ENCODE measurements at places on chromosomes 13 and 19. TPM values are rescaled to one million over a fixed set of nuclear protein-coding genes. Genes with fewer than 3 reads are reported as not detected.
A peak's percentile ranks its signal among the peaks of the same experiment; 100 is the strongest.

Gene SYCN
- total RNA-seq: not detected

Gene DENND1C
- total RNA-seq: not detected

- H3K4me1 ChIP-seq: no peaks in the 10 kb centered on the region
- no peak overlapping the region for H3K4me3 ChIP-seq
- no peaks in the 10 kb centered on the region for H3K36me3 ChIP-seq
- no peak overlapping the region for H3K27ac ChIP-seq
Observed at GRCh38 chr19:31555634-31556215, 206.5 kb upstream of the TSHZ3 start.

Gene MRPS31
- total RNA-seq: 15.3 TPM

DNA sequence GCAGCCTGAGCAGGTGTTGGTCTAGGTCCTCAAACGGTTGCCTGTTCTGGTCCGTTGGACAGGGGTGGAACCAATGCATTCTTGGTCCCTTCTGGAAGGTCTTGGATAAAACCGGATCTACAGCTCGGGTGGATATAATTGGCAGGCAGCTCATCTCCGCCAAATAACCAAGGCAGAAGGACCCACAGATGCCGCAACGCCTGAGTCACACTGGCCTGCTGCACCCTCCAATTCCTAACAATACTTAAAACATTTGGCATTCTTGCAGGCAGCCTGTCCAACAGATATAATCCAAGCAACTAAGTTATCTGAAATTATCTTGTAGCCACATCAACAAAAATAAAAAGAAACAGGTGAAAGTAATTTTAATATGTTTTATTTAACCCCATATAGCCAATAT, 59.0 kb upstream of the FGF14 start:
- no peaks in the 10 kb centered on the region for H3K36me3 ChIP-seq
- no peak overlapping the region for H3K4me3 ChIP-seq
- no peak for DNase-seq
- H3K27me3 ChIP-seq: no peaks in the 10 kb centered on the region
- H3K27ac ChIP-seq: no peak overlapping the region

DNA sequence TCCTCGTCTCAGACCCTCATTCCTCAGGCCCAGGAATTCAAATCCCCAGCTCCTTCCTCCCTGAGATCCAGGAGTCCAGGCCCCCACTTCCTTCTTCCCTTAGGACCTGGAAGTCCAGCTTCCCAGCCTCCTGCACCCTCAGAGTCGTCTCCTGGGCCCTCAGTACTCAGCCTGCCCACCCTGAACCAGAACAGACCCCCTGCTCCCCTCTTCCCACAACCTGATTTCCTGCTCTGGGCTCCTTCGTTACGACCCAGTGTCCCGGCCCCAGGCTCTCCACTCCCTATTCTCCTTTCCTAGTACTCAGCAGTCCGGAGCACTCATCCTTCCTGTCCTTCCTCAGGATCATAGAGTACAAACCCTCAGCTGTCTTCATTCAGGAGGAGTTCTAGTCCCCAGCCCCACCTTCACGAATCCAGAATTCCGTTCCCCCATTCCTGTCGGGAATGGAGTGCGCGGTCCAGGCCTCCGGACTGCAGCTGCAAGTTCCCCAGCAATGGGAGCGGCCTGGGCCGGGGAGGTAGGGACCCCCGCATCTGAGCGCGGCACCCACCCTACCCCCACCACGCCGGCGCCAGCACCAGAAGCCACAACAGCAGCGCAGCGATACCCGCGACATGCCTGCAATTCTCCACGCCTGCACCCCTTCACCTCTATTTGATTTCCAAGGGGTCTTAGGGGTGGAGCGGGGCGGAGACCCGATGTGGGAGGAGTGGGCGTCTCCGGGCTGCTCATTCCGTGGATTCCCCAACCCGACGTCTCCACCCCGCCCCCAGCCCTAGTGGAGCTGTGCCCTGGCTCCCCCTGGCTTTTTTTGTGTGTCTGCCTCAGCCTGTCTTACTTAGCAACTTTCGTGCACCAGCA, 12.7 kb downstream of the EGLN2 start:
- no peaks in the 10 kb centered on the region for H3K27me3 ChIP-seq
- H3K27ac ChIP-seq: peak overlapping the region; percentile 35
- H3K4me3 ChIP-seq: no peak overlapping the region
- peaks cover 8% of the 10 kb centered on the region for H3K4me1 ChIP-seq

- DNase-seq: peak; percentile 75
- no peak overlapping the region for H3K27ac ChIP-seq
- no peak overlapping the region for H3K4me3 ChIP-seq
- H3K4me1 ChIP-seq: peaks cover 4% of the 10 kb centered on the region
- H3K36me3 ChIP-seq: no peaks in the 10 kb centered on the region
- H3K27me3 ChIP-seq: peaks cover 17% of the 10 kb centered on the region
Observed at GRCh38 chr19:55172741-55173140, 6.3 kb upstream of the DNAAF3 start.

GRCh38 chr13:67048821-67049150, 181.3 kb downstream of the PCDH9 start:
- H3K36me3 ChIP-seq: no peaks in the 10 kb centered on the region
- H3K4me3 ChIP-seq: no peak overlapping the region
- H3K27ac ChIP-seq: peak overlapping the region; percentile 98
- peaks cover 4% of the 10 kb centered on the region for H3K4me1 ChIP-seq
- DNase-seq: peak; percentile 82

Gene NOSIP
- 118 TPM for total RNA-seq

DNA sequence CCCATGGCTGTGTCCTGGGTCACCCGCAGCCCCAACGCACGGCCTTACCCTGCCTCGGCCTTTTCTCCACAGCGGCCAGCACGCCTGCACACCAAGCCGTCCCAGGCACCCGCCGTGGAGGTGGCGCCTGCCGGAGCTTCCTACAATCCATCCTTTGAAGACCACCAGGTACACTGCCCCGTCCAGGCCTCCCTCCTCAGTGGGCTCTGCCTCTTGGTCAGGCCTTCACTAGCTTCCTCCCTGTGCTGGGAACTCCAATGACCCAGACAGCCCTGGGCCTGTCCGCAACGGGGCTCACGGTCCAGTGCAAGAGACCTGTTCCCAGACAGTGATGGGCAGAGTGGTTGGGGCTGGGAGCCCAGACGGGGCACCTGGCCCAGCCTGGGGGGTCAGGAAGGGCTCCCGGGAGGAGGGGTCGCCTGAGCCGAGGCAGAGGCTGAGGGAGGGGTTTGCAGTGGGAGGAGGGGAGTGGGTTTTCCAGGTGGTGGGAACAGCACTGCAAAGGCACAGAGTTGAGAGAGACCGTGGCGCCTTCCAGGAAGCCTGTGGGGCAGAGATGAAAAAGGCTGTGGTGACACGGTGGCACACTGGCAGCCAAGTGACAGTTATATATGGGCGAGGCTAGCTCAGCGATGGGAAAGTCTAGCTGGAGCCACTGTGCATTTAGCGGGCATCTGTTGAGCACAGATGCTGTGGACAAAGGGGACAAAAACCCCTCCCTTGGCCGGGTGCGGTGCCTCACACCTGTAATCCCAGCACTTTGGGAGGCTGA, 7.3 kb downstream of the NOP53 start:
- H3K4me1 ChIP-seq: no peaks in the 10 kb centered on the region
- no peak overlapping the region for H3K4me3 ChIP-seq
- DNase-seq: no peak
- peaks cover 78% of the 10 kb centered on the region for H3K36me3 ChIP-seq
- H3K27me3 ChIP-seq: no peaks in the 10 kb centered on the region

DNA sequence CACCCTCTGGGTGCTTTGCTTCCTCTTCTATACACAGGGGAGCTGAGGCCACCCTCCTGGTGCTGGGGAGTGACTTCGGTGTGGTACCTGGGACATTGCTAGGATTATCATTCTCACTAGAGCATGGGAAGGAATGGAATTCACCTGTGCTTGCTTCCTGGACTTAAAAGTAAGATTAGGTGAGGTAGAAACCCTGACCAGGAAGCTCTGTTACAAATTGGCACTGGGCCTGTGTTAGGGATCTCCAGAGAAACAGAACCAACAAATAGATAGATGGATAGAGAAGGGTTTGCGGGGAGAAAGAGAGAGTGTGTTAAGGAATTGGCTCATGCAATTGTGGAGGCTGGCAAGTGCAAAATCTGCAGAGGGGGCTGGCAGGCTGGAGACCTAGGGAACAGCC, 13.9 kb upstream of the SIAH3 start:
- peaks cover 3% of the 10 kb centered on the region for H3K27me3 ChIP-seq
- H3K4me1 ChIP-seq: no peaks in the 10 kb centered on the region
- H3K4me3 ChIP-seq: no peak overlapping the region
- H3K27ac ChIP-seq: no peak overlapping the region

GRCh38 chr13:94093652-94094315, 385.7 kb downstream of the DCT start:
- no peak overlapping the region for H3K4me3 ChIP-seq
- no peaks in the 10 kb centered on the region for H3K27me3 ChIP-seq
- H3K27ac ChIP-seq: no peak overlapping the region
- H3K36me3 ChIP-seq: no peaks in the 10 kb centered on the region
- 0 out of 2 replicates have a peak, but pooled peaks cover 2% of the 10 kb centered on the region for H3K4me1 ChIP-seq
- DNase-seq: peak; percentile 60

- no peaks in the 10 kb centered on the region for H3K27me3 ChIP-seq
- no peak overlapping the region for H3K27ac ChIP-seq
- H3K4me3 ChIP-seq: no peak overlapping the region
Observed at GRCh38 chr19:12689581-12690216, 1.9 kb downstream of the GNG14 start.

DNA sequence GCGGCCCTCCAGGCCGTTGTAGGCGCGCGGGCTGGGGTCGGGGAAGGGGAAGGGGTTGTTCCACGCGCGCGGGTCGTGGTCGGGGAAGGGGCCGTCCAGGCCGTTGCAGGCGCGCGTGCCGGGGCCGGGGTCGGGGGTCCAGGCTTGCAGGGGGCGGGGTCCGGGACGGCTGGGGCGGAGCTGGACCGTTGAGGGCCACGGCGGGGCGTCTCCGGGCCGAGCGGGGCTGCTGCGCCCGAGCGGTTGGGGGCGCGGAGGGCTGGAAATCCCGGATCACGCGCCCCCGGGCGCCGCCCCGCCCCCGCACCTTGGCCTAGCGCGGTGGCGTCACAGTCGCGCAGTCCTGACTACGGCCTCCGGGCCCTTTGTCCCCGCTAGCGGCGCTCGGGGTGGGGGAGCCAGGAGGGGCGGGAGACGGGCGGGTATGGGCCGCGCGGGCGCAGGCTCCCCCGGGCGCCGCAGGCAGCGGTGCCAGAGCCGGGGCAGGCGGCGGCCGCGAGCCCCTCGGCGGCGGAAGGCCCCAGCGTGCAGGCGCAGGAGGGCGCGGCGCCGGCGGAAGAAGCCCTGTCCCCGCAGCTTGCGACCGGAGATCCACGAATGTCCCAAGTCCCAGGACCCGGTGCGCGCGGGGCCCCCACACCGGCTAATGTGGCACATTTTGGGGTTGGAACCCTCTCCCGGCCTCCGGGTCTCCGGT, 665 bp downstream of the GPX4 start:
- peak overlapping the region; percentile 84 for H3K27ac ChIP-seq
- peak overlapping the region; percentile 85 for H3K4me3 ChIP-seq
- H3K4me1 ChIP-seq: peaks cover 10% of the 10 kb centered on the region
- DNase-seq: peak; percentile 69
- H3K36me3 ChIP-seq: peaks cover 38% of the 10 kb centered on the region

- no peaks in the 10 kb centered on the region for H3K36me3 ChIP-seq
- no peak for DNase-seq
- no peaks in the 10 kb centered on the region for H3K27me3 ChIP-seq
Observed at GRCh38 chr19:51059715-51060114, 5.2 kb downstream of the KLK13 start.

- no peak overlapping the region for H3K27ac ChIP-seq
- H3K4me1 ChIP-seq: peaks cover 3% of the 10 kb centered on the region
- no peaks in the 10 kb centered on the region for H3K36me3 ChIP-seq
- no peak overlapping the region for H3K4me3 ChIP-seq
- no peak for DNase-seq
Observed at GRCh38 chr13:98032168-98032567, 78.7 kb downstream of the IPO5 start.

GRCh38 chr13:21901336-21901735, 230.5 kb downstream of the FGF9 start:
- no peaks in the 10 kb centered on the region for H3K27me3 ChIP-seq
- DNase-seq: no peak
- no peaks in the 10 kb centered on the region for H3K36me3 ChIP-seq
- H3K27ac ChIP-seq: no peak overlapping the region

DNA sequence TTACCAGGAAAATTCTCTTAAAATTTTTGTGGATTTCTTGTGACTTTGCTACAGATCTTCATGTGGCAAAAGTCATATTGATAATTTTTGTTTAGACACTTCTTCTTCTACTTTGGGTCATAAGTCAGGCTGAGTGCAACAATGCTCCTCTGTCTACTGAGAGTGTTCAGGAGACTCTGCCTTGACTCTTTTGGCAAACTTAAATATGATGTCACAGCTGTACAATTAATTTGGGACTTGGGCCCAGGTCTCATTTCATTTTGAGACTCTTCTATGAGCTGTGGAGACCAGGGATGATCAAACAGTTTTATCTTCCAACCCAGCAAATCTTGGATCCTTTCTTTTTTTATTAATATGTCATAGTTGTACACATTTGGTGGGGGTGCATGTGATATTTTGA, 19.7 kb upstream of the IPO5 start:
- H3K36me3 ChIP-seq: no peaks in the 10 kb centered on the region
- no peak for DNase-seq
- H3K4me1 ChIP-seq: no peaks in the 10 kb centered on the region
- H3K27me3 ChIP-seq: no peaks in the 10 kb centered on the region
- no peak overlapping the region for H3K4me3 ChIP-seq

Gene HOMER3
- 50.8 TPM for total RNA-seq

Gene SCEL
- total RNA-seq: not detected

DNA sequence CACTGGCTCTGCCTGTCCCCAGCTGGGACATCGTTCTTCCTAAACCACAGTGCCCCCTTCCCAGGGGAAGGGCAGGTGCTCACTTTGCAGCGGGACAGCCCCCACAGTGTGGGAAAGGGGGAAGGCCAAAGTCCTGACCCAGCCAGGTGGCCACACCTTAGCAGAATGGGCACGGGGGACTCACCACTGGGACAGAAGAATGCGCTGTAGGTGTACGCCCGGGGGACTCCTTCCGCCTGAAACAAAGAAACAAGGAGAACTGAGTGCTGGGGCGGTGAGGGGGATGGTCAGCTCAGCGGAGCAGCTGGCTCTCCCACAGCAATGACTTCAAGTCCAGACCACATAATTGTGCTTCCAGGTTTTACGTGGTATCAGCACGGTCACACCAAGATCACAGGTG, 49.4 kb downstream of the F2RL3 start:
- H3K4me3 ChIP-seq: no peak overlapping the region
- no peak overlapping the region for H3K27ac ChIP-seq
- H3K27me3 ChIP-seq: no peaks in the 10 kb centered on the region
- DNase-seq: no peak
- no peaks in the 10 kb centered on the region for H3K36me3 ChIP-seq

- H3K4me3 ChIP-seq: no peak overlapping the region
- H3K27ac ChIP-seq: no peak overlapping the region
- H3K27me3 ChIP-seq: peaks cover 4% of the 10 kb centered on the region
- no peaks in the 10 kb centered on the region for H3K4me1 ChIP-seq
- no peaks in the 10 kb centered on the region for H3K36me3 ChIP-seq
Observed at GRCh38 chr19:5403968-5404640, 51.1 kb upstream of the ZNRF4 start.

Measured in IMR-90 (cell line).